ENCODE measurements at places on chromosomes 2 and 18.

GRCh38 chr2:102337012-102337411 is 18.6 kb upstream of the IL18R1 start:
- DNase-seq, result no peak

DNA sequence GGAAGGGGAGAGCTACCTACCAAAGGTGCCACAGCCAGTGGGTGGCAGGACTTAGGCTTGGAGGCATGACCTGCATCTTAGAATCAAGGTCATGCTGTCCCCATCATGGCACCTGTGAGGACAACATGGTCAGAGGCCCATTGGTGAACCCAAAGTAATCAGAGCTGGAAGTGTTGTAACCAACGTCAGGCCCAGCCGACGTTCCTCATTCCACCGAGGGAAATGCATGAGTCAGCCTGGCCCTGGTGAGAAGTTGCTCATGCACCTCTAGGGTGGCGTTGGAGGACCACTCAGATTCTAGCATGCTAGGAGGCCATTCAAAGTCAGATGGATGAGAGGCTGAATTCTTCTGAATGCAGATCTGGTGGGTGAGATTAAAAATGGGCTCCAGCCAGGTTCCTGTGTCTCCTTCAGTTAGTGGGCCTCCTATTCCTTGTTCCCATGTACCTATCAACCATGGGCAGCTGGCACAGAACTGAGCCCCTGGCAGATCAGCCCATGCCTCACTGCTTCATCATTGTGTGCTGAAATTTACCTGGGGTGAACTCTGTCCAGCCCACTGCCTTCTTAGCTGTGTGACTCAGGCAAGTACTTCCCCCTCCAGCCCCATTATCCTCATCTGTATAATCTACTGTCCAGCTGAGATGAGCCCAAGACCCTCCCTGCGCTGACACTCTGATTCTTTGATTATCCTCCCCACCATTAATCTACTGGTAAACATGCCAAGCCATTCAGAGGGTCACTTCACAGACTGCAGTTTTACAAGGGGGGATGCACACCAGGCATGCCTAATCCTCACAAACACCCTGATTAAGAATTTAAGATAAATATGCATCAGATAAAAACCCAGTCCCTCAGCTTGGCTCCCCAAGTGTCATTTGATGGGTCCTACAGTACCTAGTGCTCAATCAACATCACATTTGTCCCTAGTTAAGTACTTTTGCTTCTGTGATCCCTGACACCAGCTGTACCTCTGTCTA is 14.0 kb downstream of the SLC14A2 start:
- DNase-seq, result no peak

DNA sequence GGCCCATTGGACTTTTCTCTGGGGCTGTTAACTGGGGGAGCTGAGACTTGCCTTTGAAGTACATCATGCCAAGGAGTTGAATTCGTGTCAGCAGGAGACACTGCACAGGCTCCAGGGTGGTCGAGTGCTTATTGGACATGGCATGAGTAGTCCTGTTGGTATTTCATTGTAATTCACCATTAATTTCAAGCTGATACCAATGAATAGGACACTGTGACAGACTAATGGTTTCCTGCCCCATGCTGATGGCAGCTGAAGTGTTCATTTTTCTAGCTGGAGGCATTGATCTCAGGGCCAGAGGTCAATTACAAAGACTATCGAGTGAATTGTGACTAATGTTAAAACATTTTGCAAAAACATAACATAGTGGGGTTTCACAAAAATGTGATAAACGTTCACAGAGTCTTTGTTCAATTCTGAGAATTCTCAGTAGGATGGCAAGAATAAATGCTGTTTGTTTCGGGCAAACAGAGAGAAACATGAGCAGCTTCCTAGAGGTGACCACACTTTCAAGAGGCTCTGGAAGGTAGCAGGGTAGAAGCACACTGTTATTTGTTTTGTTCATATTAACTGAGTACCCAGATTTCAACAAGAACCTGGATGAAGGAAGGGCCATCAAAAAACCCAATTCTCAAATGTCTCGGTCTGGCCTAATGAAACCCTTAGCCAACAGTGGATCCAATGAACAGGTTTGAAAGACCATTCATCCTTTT is 90.6 kb upstream of the ARL4C start:
- no peak for DNase-seq

- DNase-seq, result peak; percentile 22
Observed at GRCh38 chr2:10382354-10383061, 65.6 kb downstream of the ODC1 start.

- DNase-seq, result no peak
Observed at GRCh38 chr2:132873738-132874137, 203.7 kb upstream of the LYPD1 start.

- no peak for DNase-seq
Observed at GRCh38 chr2:40435426-40436092, 16.3 kb downstream of the SLC8A1 start.

GRCh38 chr2:170335351-170335750 is 157.4 kb downstream of the MYO3B start:
- DNase-seq, result no peak

- no peak for DNase-seq
Observed at GRCh38 chr18:56565551-56566345, 72.6 kb downstream of the TXNL1 start.

DNA sequence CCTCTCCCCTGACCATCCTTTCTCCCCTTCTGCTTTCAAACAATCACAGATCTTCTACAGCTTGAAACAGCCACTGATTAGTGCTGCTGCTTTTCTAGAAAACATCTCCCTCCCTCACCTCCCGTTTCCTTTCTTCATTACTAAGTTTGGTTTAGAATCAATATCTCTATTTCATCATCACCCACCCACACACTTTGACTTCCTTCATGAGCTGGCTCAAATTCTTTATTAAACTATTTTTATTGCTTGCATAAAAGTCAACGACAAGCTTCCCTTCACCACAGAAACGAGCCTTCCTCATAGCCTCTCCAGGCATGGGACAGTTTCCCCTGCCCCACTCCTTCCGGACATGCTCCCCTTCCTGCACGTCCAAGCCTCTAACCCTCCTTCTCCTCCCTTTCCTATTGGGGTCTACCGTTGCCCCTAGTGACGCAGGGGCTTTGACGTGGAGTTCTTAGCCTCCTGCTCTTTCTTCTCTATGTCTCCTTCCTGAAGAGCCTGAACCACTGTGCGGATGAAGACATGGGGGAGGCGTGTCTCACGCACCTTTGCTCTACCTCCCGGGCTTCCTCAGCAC is 172.0 kb downstream of the AFF3 start:
- DNase-seq, result no peak

- DNase-seq, result no peak
Observed at GRCh38 chr18:14928396-14928795, 180.4 kb downstream of the ANKRD30B start.

GRCh38 chr18:59571902-59572301 is 125.3 kb downstream of the CCBE1 start:
- no peak for DNase-seq

GRCh38 chr18:43780782-43781340 is 503.6 kb upstream of the SYT4 start:
- no peak for DNase-seq

GRCh38 chr2:168830958-168831357 is 28.5 kb downstream of the NOSTRIN start:
- no peak for DNase-seq

GRCh38 chr18:58348517-58348916 is 280.4 kb downstream of the ALPK2 start:
- no peak for DNase-seq

DNA sequence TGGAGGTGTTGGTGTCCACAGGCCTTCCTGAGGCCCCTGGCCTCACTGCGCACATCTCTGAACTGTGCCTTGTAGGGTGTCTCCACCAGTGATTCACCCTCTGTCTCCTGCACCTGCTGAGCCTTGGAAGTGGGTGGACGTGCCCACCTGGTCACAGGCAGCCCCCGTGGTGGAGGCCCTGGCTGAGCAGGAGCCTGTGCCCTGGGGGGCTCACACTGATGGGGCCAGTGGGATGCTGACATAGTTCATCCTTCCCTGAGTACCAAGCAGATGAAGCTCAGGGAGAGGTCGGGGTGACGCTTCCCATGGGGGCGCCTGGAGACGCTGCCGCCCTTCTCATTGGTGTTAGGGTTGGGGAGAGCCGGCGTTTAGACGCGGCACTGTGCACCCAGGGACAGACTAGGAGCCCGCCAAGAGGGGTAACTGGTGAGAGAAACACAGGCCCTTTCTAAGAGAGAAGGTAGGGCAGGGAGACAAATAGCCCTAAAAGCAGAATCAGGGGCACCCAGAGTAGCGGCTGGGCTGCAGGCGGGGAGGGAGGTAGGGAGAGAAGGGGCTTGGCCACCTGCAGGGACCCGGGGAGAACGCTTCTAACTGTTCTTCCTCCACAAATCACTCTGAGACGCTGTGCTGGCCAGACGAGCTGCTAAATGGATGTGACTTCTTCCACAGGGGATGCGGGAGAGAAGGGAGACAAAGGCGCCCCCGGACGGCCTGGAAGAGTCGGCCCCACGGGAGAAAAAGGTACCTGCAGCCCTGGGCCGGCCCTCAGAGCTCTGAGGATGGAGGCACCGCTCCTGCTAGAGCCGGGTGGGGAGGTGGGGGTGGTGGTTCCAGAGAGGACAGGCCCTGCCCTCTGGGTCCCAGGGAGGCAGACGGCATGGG is 18.0 kb downstream of the COLEC11 start:
- DNase-seq, result no peak

GRCh38 chr2:160336105-160336504 is 136.0 kb upstream of the ITGB6 start:
- DNase-seq, result no peak

GRCh38 chr18:111306-112014 is 46.9 kb upstream of the USP14 start:
- peak; percentile 67 for DNase-seq

All from stimulated activated CD4-positive, alpha-beta T cell treated with anti-CD3 and anti-CD28 coated beads, Interleukin-4, amount 100 ng/mL, for 4 hours (primary cell).